ENCODE measurements at places on chromosomes 4 and X.

GRCh38 chr4:182897601-182898478 is 19.3 kb downstream of the DCTD start:
- DNase-seq = no peak

DNA sequence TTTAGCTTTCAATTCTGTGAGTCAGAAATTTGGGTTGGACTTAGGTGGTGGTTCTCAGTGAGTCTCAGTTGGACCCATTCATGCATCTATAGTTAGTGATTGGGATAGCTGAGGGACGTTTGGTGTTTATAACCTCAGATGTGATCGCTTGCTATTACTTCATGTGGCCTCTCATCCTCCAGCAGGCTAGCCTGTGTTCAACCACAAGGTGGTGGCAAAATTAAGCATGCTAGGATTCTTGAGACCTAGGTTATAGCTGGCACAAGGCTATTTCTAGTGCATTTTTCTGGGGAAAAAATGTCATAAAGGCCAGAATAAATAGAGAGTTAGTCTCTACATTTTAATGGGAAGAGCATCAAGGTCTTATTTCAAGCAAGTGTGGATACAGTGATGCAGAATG is 10.9 kb upstream of the GRPR start:
- no peak for DNase-seq

GRCh38 chr4:142449771-142450373 is 396.2 kb downstream of the INPP4B start:
- DNase-seq = no peak

DNA sequence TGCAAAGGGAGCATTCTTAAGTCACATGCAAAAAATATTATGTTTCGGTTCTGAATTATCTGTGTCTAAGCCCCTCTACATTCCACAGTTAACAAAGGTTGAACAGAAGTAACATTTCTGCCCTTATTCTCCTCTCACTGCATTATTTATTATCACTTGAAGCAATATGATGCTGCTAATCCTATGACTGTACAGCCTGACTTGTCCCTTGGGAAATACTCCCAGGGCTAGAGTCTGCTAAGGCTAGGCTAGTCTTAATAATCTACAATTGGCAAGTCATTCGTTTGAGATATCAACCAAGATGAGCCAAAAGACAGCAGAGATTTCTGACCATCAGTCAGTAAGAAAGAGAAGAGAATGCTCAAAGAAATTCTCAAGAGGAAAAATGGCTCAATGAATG is 226.9 kb upstream of the HCCS start:
- peak; percentile 38 for DNase-seq

- DNase-seq = no peak
These were observed 33.5 kb downstream of the CTBP1 start for GRCh38 chr4:1215141-1216075.

GRCh38 chrX:132631579-132632232 is 142.9 kb upstream of the MBNL3 start:
- DNase-seq = no peak

DNA sequence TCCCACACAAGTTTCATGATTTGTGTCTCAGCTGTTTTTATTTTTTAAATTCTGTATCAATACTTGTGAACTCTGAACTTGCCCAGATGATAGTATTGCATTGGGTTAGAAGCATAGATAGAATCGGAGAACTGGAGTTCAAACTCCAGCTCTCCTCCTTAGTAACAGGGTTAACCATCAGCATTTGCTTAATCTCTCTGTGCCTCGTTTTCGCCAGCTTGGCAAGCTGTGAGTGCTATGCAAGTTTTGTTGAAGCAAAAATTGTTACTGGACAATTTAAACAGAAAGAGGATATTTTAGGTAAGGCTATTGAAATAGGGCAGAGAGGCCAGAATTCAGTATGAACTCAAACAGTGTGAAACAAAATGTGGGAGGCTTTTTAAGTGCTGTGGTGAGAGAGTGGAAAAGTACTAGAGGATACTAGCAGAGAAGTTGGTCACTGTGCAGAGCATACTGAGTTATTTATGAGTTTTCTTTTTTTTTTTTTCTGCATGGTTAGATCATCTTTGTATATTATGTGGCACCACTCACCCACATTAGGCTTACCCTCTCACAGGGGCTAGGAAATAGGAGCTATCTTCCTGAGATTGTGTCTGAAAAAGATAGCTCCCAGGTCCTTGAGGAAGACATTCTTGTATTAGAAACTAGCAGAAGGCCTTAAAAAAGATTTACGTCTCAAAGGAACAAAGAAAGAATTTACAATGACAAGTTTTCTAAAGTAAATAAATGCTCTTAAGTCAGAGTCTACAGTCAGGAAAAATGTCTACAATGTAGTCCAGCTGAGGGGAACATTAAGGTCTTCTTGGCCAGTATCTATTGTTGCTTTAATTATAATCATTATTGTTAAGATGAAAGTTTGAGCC is 1126.6 kb downstream of the FAT4 start:
- peak; percentile 6 for DNase-seq

DNA sequence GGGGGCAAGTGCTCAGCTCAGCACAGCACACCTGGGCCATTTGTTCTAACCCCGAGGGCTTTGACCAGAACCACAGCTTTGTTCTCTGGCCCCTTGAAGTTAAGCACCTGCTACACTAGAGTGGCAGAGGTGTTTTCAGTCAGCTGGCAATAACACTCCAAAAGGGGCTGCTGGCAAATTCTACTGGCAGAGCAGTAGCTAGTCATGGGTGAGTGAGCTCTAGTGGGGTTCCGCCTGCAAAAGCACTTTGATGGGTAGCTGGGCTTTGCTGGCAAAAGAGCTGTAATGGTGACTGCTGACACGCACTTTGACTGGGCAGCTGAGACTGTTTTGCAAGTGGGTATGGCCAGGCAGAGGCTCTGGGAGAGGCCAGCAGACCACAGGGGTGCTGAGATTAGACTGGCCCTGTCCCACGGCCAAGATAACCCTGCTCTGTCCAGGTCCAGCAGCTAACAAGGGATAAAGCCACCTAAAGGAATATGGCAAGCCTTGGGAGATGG is 65.2 kb upstream of the TENT5D start:
- DNase-seq = no peak

DNA sequence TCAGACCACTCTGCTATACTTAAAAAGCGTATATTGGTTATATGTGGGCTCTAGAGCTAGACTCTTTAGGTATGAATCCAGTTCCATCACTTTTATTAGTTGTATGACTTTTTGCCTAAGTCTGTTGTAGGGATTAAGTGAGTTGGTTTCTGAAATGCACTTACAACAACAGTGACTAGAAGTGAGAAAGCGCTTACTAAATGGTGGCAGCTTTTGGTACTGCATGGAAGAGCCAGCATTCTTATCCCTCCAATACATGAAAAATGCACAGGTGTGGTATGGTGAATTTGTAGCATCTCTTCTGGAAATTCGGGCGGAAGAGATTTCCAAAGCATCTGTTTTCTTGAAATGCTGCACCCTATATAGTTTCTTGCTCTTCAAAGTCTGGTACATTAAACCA is 117.1 kb downstream of the SPANXA1 start:
- no peak for DNase-seq

- no peak for DNase-seq
These were observed 6.0 kb upstream of the TEX13A start for GRCh38 chrX:105226499-105226898.

- DNase-seq = no peak
These were observed 89.2 kb upstream of the GLRA2 start for GRCh38 chrX:14440106-14440505.

Data from stromal cell of bone marrow (primary cell).